ENCODE measurements at places on chromosomes 4 and X. TPM values are rescaled to one million over a fixed set of nuclear protein-coding genes. Genes with fewer than 3 reads are reported as not detected.

Gene EREG
- total RNA-seq, result 28.3 TPM

DNA sequence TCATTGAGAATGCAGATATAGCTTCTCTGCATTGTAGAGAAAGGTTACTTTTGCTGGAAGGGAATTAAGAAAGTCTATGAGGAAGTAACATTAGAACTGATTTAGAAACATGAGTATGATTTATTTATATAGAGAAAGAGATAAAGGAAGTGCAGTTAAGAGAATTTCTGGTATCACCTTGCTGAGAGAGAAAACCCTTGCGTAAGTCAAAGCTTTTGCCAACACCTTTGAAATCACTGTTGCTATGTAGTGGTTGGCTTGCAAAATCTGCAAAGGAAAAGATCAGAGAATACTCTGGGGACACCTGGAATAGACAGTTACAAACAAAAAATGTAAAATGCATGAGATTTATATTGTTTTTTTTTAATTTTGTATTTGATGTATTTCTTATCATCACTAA, 137.3 kb upstream of the RXFP1 start:
- no peak for DNase-seq

GRCh38 chr4:108372681-108373080, 203.9 kb upstream of the LEF1 start:
- DNase-seq, result no peak

DNA sequence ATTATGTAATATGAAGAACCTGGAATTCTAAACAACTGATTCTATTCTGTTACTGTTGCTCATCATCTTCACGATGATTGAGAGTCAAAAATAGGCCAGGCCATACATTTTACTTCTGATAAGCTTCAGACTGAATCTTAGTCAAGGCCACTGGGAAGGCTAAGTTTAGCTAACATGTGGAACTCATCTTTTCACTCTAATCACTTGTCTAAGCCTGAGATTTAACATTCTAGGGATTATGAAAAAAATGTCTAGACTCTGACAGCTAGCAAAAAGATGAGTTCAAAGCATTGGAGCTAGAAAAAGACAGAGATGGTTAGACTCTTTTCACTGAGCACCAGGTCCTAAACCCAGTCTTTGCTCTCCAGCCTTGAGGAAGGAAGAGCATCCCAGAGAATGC, 656.2 kb upstream of the IGFBP7 start:
- no peak for DNase-seq

- no peak for DNase-seq
These were observed 1.6 kb downstream of the OTUD4 start for GRCh38 chr4:145178740-145179280.

GRCh38 chrX:19739683-19740082, 147.7 kb downstream of the SH3KBP1 start:
- DNase-seq, result peak; percentile 54
